Urinary bladder (tissue), 4 donors: ENCODE measurements at places on chromosomes 6 and 20. TPM values are rescaled to one million over a fixed set of nuclear protein-coding genes. Genes with fewer than 3 reads are reported as not detected.

TCF15 gene
- polyA plus RNA-seq, result 0.65 TPM

CAPN11 gene
- 1.1 TPM for polyA plus RNA-seq

FAM50B gene
- polyA plus RNA-seq, result 20.6 TPM

C6orf58 gene
- not detected for polyA plus RNA-seq

LRRC73 gene
- 0.24 TPM for polyA plus RNA-seq

SYCP2 gene
- polyA plus RNA-seq, result 1.2 TPM

GRCh38 chr20:52800734-52801627 lies 171.2 kb upstream of the TSHZ2 start:
- DNase-seq, result no peak

DNA sequence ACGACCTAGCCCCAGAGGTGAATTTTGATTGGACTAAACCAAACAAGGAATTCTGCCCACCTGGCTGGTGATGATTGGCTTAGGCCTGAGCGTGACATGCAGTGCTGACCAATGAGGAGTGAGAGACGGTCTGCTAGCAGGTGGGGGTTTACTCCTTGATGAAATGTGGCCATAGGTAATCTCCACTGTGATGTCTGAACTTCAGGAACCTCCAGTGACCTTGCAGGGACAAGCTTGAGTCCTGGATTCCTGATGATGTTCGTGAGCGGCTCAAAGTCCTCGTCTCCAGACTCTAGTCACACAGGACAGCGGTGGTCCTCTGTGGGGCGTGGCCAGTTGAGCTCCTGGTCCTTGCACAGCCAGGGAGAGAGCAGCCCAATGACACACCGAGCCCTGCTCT lies 8.4 kb downstream of the VSX1 start:
- DNase-seq, result no peak

GRCh38 chr20:10177326-10177725 lies 41.3 kb upstream of the SNAP25 start:
- no peak for DNase-seq

- no peak for DNase-seq
Observed at GRCh38 chr6:22194188-22194921, 102.5 kb downstream of the PRL start.

- no peak for DNase-seq
Observed at GRCh38 chr6:93424303-93425064, 5.1 kb upstream of the EPHA7 start.

- DNase-seq, result peak; percentile 26
Observed at GRCh38 chr6:69835414-69836179, 30.8 kb upstream of the COL19A1 start.

DNA sequence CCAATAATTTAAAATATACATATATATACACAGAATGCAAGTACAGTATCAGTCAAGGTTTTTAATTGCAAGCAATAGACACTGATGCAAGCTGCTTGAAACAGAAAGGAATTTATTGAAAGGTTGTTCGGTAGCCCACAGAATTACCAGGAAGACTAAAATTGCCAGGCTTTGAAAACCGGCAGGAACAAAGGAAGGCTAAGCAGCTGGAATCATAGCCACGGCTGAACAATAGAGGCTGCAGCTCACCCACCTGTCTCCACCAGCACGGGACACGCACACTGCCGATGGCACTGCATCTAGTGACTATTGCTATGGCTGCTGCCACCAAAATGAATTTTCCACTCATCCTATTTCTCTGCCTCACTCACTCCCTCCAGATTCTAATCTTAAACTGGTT lies 22.0 kb upstream of the L3MBTL3 start:
- DNase-seq, result no peak

- DNase-seq, result no peak
Observed at GRCh38 chr6:19995575-19996257, 158.5 kb downstream of the ID4 start.

DNA sequence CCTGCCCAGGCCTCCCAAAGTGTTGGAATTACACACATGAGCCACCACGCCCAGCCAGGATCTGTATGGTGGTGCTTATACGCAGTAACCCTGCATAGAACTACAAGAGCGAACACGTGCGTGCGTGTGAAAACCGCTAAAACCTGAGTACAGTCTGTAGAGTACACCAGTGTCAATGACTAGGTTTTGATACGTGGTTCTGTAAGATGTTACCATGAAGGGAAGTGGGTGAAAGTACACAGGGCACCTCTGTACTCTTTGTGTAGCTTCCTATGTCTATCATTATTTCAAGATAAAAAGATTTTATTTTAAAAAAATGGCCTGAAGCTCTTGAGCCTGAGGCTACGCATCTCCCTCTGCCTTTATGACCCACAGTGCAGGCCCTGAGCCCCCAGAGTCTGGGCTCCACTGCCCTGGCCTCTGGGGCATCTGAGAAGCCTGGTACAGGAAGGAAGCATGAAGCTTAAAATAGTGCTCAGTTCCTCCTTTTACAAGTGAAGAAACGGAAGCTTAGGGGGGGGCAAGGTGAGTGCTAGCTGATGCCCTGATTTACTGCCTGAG lies 21.6 kb downstream of the LY86 start:
- DNase-seq, result no peak

- DNase-seq, result no peak
Observed at GRCh38 chr6:18214003-18214402, 50.3 kb downstream of the DEK start.

GRCh38 chr6:25405442-25405841 lies 126.3 kb downstream of the CARMIL1 start:
- DNase-seq, result no peak

DNA sequence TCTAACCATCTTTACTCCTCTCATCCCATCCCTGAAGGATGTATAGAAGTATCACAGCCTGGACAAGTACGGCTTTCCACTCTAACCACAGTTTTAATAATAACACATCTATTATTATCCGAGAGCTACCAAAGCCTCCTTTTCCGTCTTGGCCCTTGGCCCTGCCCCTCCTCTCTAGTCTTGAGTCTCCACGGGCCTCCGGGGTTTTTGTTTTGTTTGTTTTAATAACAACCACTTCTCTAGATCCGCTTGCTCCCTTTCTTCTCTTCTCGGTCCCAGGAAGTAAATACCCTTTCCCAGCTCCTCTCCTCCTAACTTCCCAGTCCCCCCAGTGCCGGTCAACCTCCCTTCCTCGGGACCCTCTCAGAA lies 661 bp downstream of the LCA5 start:
- no peak for DNase-seq

GRCh38 chr6:113755449-113756289 lies 101.5 kb upstream of the MARCKS start:
- DNase-seq, result no peak

DNA sequence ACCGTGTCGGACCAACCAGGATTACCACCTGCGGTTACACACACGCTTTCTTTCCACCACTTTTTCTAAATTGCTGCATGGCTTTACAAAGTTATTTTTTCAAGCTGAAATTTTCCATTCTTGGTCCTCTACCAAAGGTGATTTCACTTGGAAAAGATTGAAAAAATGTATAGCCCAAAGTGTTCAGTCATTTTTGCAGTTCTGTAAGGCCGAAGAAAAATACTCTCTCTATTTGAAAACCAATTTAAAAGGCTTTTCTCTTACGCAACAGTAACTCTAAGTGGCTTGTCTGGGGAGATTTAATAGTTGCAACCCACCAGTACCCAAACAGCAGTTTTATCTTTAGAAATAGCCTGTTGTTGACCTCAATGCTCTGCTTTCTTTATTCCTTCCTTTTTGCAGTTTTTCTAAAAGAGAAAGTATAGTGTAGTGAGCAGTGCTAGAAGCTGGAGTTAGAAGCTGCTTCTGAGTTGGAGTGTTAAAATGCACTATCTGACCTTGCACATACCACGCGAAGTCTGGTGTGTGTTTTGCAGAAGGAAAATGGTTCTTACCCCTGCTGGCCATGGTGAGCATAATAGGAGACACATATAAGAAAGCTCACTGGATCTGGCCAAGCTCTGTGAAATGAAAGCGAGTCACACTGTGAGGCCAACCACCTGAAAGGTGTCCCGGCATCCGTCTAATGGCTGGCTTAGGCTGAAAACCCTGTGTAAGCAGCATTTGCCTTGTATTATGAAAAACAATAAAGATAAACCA lies 271.6 kb upstream of the PRND start:
- no peak for DNase-seq

DNA sequence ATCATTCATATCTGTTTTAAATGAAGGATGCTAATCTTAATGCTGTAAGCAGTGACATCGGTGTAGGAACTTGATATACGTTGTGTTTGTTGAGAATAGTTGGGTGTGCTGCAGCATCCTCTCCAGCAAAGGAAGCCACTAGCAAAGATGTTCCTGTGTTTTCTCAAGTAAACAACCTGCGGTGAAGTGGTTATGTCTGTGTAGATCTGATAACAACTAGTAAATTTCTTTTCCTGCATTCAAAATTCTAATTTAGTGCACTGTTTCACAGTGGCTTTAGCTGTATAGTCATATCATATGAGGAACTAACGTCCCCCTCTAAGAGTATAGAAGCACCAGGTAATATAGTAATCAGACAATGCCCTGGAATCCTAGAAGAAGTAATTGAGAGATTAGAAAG lies 38.7 kb downstream of the NCOA7 start:
- no peak for DNase-seq
